Sciatic nerve (tissue), 2 donors: ENCODE measurements at places on chromosomes 6 and 20.

- no peak for DNase-seq
Observed at GRCh38 chr20:37804584-37805566, 98.1 kb upstream of the VSTM2L start.

DNA sequence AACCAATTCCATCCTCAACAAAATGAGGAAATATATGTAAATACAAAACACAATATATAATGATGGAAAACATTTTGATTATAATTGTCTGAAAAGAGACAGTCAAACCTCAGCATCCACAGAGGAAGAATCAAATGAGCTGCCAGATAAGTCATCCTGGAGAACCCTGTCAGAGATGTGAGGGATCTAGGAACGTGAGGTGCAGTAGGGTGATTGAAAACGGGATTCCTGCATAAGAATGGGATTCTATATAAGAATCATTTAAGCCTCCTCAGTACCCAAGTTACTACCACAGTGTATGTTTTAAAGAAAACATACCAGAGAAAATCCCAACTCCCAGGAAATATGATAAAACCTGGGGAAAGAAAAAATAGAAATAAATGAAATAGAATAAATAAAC, 690.5 kb downstream of the FRK start:
- DNase-seq, result no peak

- no peak for DNase-seq
Observed at GRCh38 chr6:168180548-168181011, 101.6 kb upstream of the FRMD1 start.

- no peak for DNase-seq
Observed at GRCh38 chr20:24629668-24630067, 160.2 kb downstream of the SYNDIG1 start.

DNA sequence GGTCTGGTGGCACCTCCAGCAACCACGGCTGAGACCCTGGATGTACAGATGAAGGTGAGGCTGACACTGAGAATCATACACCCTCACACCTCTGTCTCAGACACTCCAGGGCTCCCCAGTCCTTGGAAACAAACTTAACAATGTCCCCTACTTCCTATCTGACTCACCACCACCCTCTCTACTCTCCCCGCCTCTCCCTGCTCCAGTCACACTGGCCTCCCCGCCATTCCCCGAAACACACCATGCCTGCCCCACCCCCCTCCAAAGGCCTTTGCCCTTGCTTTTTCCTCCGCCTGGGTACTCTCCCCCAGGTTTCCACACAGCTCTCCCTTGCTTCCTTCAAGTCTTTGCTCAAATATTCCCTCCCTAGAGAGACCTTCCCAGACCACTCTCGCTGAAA, 16.3 kb downstream of the BPI start:
- no peak for DNase-seq

GRCh38 chr6:2111162-2111677, 134.2 kb downstream of the GMDS start:
- no peak for DNase-seq

- DNase-seq, result no peak
Observed at GRCh38 chr6:73504160-73504559, 16.7 kb downstream of the EEF1A1 start.

DNA sequence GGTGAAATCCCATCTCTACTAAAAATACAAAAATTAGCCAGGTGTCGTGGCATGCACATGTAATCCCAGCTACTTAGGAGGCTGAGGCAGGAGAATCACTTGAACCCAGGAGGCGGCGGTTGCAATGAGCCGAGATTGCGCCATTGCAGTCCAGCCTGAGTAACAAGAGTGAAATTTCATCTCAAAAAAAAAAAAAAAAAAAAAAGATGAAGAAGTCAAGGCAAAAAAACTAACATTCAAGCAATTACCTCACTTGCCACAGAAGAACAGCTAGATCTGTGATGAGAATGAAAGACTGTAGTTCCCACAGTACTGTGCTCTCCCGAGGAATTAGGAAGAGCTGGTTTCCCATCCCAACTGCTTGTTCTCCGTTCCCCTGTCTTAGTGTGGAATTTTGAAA, 144.7 kb upstream of the ECI2 start:
- no peak for DNase-seq

DNA sequence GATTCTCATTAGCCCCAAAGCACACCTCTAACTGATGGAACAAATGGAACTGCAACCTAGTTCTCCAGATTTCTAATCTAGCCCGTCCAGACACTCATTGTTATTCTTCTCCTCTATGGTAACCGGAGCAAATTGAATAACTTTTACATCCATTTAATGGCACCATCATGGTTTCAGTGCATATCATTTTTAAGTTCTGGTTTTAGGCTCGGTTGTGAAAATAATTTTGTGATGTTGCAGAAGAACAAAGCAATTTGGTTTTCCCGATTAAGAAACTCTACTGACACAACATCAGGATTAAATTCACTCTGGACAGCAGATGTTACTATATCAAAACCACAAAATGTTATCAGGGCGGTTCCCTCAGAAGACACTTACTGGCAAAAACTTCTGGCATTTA, 42.5 kb upstream of the HBS1L start:
- no peak for DNase-seq

DNA sequence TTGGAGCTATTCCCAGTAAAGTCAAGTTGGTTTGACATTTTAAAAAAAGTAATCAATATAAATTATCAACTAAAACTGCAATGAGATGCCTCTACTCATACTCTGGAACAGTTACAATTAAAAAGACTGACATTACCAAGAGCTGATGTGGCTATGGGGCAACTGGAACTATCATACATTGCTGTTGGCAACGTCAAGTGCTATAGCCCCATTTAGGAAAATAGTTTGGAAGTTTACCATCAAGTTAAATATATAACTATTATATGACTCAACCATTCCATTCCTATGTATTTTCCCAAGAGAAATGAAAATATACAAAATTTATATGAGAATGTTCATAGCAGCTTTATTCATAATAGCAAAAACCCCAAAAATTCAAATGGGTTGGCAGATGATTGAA, 111.4 kb upstream of the HDGFL1 start:
- no peak for DNase-seq

DNA sequence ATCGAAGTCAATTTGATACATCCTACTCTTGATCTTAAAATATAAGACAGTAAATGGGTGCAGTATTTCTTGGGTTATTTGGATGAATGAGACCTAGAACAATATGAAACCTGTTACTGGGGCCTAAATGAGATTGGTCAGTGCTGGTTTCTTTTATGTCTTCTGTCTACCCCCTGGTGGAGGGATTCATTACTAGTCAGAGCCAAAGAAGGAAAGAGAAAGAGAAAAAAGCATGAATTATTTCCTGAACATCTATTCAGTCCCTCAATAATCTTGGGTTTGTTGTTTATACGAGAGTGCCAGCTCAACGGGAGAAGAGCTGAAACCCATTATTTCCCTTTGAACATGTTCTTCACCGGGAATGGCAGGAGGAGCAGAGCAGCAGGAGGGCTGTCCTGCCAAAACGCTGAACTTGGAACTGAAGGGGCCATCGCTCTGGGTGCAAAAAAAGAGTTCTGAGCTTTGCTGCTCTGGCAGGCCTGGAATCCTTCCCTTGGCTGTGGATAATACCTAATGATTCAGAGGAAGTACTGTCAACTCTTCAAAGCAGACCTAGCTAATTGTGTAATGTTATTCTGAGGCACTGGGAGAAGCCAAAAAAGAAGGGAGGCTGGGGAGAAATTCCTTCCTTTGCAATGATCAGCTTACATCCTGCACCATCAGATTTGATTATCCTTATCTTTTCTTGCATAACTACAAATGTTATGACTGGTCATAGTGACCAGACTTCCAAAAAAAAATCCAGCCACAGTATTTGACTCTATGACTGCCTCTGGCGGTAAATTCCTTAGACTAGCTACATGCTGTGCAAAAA, 72.0 kb downstream of the BLOC1S5 start:
- no peak for DNase-seq

DNA sequence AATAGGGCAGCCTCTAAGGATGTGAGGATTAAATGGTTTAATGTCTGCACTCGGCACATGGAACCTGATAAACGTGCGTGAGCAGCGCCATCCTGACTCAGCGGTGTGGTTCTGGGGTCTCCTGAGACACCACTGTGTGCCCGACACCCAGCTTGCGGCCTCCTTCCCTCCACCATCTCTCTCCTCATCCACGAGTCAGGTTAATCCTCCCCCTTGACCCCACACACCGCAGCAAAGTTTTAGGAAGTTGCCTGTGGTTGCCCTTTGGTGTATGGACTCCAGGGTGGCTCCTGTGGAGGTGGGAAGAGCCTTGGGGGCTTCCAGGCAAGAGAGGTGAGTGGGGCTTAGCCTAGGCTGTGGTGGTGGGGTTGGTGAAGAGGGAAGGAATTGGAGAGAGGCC, 68.2 kb downstream of the PHACTR3 start:
- DNase-seq, result no peak

DNA sequence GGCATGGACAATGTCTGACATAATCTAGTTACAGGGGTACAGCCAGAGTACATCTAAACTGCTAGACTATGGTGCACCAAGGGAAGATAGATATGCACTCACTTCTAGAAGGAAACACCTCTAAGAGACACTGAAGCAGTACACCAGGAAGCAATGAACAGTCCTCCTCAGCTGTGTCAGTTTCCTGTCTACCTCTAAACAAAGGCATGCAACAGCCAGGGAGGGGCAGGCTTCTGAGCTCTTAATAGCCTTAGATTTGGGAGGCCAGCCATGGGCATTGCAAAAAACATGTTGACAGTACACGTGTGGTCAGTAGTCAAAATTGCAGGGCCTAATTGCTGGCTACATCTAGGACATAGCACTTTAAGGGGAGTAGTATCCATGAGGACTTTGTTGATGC, 21.4 kb downstream of the CRYBG1 start:
- no peak for DNase-seq

DNA sequence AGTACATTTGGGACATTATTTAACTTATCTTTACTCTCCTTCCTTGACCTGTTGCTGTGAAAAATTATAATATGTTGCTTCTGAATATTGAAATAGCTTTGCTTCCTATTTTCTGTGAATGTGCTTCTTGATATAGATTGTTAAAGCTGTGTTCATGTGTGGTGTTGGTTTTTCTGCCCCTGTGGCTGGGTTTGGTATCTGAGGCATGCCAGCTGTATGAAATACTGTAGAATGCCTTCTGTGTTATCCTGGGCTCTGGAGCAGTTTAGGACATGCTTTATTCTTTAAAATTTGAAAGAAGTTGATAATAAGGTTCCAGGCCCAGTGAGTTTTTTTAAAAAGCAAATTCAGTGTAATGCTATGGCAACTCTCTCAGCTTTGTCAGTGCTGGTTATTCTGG, 71.7 kb downstream of the HIVEP1 start:
- DNase-seq, result no peak

DNA sequence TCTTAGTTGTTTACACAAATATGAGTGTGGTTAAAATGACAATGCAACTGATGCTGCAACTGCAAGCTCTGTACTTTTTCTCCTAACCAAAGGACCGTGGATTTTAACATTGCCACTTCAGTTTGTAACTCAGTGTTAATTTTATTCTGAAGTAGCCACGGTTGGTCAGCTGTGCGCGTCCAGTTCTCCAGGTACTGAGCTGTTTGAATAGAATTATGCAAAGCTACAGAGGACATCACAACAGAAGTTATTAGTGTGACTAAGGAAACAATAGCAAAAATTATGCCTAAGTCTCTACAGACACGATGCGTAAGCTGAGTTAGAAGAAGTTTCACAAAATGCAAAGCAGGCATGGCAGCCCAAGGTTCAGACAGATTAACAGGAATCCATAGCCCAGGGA, 4.4 kb upstream of the ABHD12 start:
- no peak for DNase-seq

GRCh38 chr6:16274483-16274882, 36.1 kb downstream of the GMPR start:
- DNase-seq, result no peak

DNA sequence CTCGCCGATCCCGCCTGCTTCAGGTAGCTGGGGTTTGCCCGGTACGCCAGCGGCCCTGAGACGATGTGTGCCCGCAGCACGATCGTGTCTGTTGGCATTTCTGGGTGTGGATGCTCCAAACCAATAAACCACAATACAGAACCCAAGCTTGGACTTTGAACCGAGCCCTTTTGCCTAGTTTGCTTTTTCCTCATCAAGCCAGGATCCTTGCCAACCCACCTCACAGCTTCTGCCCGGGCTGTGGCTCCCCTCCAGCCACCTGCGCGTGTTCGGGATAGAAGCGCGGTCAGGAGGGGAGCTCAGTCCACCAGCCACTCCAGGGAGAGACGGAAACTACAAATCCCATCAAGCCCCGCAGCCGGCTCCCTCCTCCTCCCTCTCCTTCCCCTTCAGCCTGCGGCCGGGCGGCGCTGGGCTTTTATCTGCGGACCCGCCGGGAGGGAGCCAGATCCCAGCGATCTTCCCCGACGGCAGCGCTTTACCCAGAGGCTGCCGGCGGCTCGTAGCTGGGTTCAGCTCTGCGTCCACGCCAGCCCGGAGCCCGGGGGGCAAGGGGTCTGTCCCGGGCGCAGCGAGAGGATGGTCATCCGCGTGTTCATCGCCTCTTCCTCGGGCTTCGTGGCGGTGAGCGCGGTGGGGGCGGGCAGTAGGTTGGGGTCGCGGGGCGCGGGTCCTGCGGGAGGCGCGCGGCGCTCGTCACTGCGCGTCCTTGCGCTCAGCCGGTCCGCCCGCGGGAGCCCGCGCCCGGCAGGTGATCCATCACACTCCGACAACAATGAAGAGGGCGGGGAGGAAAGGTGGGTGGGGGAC, at the start of gene SH3BGRL2:
Gene SH3BGRL2 (plus strand): TSS at position 447 of the 810 bp plus-strand sequence. CDS start 133 bp downstream, at position 580.
- peak; percentile 81 for DNase-seq

- DNase-seq, result no peak
Observed at GRCh38 chr6:142934599-142934998, 10.4 kb downstream of the HIVEP2 start.

DNA sequence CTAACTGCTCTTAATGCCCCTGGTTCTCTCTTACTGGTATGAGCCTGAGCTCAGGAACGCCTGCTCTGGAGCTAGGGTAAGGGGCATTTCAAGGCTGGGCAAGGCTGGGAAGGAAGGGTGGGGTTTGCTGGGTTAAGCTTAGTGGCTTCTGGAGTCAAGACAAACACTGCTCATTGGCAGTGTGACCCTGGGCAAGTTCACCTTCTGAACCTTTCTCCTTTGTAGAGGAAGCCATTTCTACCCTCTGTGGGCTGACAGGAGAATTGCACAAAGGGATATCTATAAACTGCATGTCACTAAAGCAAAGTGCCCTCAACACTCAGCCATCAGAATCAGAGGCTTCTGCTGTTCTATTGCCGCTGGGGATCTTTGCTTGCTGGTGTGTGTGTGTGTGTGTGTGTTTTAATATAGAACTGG, 20.3 kb upstream of the LRRN4 start:
- no peak for DNase-seq

- DNase-seq, result no peak
Observed at GRCh38 chr6:10381830-10382208, 33.1 kb downstream of the TFAP2A start.

- DNase-seq, result no peak
Observed at GRCh38 chr6:96816301-96816817, 20.9 kb downstream of the GPR63 start.

GRCh38 chr20:54194724-54195438, 13.0 kb upstream of the PFDN4 start:
- no peak for DNase-seq

- peak; percentile 23 for DNase-seq
Observed at GRCh38 chr20:44020406-44021148, 105.9 kb downstream of the TOX2 start.
